K562 (cell line): ENCODE measurements at places on chromosomes 1 and 21.

GRCh38 chr1:12296623-12297022 is 66.8 kb downstream of the VPS13D start:
- H3K4me1 ChIP-seq = no peaks in the 10 kb centered on the region
- no peaks in the 10 kb centered on the region for H3K27me3 ChIP-seq
- H3K27ac ChIP-seq = no peak overlapping the region
- no peak overlapping the region for H3K4me3 ChIP-seq
- DNase-seq = no peak

DNA sequence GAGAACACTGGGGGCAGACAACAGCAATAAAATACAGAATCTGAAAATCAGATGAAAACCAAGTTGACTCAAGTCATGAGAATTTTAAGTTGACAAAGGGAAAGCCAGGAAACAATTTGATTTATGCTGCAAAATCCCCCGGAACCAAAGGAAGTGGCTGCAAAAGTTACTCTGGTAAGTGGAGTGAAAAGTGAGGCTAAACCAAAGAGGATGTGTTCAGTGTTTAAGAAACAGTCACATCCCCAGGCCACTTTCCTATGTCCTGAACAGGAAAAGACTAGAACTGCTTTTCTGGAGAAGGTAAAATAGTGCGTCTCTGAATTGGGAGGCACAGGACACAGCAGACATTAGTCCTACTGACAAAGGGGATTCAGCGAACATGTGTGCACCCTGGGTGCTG is 5.9 kb downstream of the TARBP1 start:
- H3K27ac ChIP-seq = no peak overlapping the region
- H3K27me3 ChIP-seq = no peaks in the 10 kb centered on the region
- no peak for DNase-seq
- peaks cover 3% of the 10 kb centered on the region; the same call in 2 of the 3 replicates for H3K36me3 ChIP-seq
- peaks cover 13% of the 10 kb centered on the region for H3K4me1 ChIP-seq

DNA sequence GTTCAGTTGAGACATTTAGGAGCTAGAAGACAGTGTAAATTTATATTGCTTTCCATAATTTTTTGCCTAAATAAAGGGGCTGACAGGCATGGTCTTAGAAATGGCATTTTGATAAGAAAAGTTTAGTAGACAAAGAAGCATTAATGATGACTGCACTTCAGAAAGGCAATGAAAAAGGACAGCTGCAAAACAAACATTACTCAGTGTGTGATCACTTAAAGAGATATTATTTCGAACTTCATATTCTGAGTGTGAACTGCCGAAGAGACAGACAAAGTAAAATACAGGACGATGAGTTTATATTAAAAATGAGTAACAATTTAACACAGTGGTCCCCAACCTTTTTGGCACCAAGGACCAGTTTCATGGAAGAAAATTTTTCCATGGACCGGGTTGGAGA is 243.1 kb downstream of the DPYD start:
- no peak overlapping the region for H3K27ac ChIP-seq
- no peaks in the 10 kb centered on the region for H3K27me3 ChIP-seq
- H3K4me3 ChIP-seq = no peak overlapping the region
- H3K36me3 ChIP-seq = no peaks in the 10 kb centered on the region

DNA sequence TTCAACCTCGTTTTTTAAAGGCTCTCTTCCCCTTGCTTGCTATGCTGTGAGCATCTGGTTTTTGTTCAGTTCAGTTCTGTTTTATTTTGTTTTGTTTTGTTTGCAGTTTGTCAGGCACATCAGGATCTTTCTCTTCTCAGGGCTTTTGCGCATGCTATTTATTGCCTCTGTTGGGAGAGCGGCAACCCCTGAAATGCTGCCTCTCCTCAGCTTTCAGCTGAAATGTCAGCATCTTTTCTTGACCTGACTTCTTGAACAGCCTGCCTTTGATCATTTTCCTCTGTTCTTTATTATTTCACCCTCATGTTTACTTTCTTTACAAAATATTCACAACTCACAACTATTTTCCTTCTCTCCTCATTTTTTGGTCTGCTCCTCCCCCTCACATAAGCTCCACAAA is 50.4 kb upstream of the RC3H1 start:
- H3K27me3 ChIP-seq = no peaks in the 10 kb centered on the region
- peaks cover 14% of the 10 kb centered on the region; the same call in 2 of the 3 replicates for H3K4me1 ChIP-seq
- no peak for DNase-seq
- H3K4me3 ChIP-seq = no peak overlapping the region
- H3K36me3 ChIP-seq = no peaks in the 10 kb centered on the region

DNA sequence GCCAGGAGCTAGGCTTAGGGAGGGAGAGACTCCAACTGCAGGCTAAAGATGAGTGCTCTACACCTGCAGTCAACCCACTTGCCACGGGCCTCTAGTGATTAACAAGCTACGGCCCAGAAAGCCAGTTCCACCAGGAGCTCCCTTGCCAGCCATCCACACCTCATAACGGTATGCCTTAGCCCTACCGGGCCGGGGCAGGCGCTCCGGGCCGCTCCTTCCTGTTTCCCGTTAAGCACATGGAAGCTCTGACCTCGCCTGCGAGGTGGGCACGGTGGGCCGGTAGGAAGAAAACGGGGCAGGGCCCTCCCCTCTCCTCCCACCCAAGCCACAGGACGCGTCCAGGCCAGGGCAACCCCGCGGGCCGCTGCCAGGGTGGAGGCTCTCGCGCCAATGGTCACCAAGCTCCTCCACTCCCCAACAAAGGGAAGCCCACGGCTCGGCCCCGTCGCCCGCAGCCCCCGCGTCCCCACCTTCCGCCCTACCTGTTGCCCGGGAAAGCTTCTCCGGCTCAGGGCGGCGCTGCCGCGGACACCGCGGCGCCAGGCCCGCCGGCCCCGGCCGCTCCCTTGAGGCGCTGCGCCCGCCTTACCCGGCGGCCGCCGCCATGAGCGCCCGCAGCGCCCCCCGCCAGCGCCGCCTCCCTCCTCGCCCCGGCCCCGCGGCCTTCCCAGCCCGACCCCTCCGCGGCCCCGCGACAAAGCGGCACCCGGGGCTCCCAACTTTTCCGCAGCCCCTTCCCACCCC is 627 bp downstream of the CERS2 start:
- H3K36me3 ChIP-seq = peaks cover 36% of the 10 kb centered on the region; the same call in 2 of the 3 replicates
- H3K27ac ChIP-seq = peak overlapping the region; percentile 95
- no peaks in the 10 kb centered on the region for H3K27me3 ChIP-seq
- peaks cover 52% of the 10 kb centered on the region for H3K4me1 ChIP-seq
- no peak for DNase-seq

DNA sequence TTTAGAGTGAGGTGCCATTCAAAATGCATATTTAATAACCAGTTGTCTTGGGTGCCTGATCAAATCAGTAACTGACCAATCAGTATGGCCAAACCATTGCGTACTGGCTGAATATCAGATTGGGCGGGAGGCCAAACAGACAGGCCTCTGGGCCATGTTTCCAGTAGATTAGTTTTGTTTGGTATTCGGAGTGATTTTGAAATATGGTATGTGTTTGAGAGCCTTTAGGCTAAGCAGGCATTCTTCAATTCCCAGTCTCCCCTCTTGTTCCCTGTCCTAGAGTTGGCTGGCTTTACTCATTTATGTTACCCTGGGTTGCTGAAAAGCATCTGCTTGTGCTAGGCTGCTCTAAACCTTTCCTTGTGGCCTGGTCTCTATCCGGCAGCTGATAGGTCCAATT is 80.1 kb downstream of the BACH1 start:
- no peak overlapping the region for H3K27ac ChIP-seq
- no peaks in the 10 kb centered on the region; the same call in 2 of the 3 replicates for H3K36me3 ChIP-seq
- H3K4me3 ChIP-seq = no peak overlapping the region
- no peaks in the 10 kb centered on the region for H3K4me1 ChIP-seq
